Activated CD4-positive, alpha-beta T cell treated with anti-CD3 and anti-CD28 coated beads, Interleukin-2, amount 50 U/mL, for 48 hours (primary cell): ENCODE measurements at places on chromosomes 2 and 18.

- DNase-seq = no peak
Observed at GRCh38 chr2:189406586-189407233, 34.6 kb upstream of the WDR75 start.

GRCh38 chr2:207885010-207885409, 115.3 kb upstream of the FZD5 start:
- DNase-seq = no peak

GRCh38 chr2:129375632-129376425, 603.6 kb upstream of the RAB6C start:
- DNase-seq = no peak

DNA sequence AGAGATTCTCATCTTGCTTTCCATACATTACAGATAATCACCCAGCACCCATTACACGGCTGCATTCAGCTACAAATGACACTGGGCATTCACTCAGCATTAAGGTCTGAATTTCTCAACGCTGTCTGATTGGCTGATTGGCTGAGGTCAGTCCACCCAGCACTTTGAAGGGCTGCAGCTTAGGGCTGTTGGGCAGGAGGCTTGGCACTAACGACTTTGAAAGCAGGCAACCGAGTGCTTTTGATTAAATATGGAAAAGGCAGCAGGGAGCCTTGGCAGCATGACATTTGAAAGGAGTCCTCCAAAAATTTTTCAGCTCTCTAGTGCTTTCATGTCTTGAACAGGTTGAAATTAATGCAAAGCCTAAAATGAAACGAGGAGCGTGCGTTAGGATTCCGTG, 253.0 kb downstream of the DCDC2C start:
- no peak for DNase-seq

GRCh38 chr2:219300022-219300421, 9.2 kb downstream of the PTPRN start:
- DNase-seq = no peak

DNA sequence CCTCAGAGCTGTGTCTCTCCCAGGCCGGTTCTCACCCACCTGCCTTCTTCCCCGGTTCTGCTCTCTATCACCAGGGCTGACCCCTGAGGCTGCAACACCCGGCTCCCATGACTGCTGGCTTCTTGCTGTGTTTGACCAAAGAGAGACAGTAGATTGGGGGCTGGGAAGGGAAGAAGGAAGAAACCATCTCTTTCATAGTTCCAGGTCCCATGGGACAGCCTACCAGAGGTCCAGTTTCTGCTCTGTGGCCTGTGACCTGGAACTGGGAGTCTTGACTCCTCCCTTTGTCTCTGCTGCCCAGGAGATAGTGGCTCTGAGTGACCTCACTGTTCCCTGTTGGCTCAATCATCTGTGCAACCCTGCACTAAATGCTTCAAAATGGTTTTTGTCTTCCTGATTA, 38.1 kb downstream of the ALPK2 start:
- no peak for DNase-seq

DNA sequence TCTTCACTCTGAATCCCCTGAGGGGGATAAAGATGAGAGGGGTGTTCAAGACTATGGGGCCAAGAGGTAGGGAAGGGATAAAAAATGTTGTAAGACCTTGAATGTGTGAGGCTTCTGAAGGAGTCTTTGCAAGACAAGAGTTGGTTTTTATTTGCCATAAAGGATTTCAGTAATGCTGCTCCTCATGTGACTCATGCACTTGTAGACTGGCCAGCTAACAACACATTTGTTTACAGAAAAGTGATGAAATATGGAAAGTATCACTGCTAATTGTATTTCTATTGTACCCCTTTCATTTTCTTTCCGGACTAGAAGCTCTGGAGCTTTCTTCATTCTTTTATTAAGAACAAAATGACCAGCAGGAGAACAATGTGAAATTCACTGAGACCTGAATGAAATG, 782.1 kb downstream of the EPHA4 start:
- no peak for DNase-seq

DNA sequence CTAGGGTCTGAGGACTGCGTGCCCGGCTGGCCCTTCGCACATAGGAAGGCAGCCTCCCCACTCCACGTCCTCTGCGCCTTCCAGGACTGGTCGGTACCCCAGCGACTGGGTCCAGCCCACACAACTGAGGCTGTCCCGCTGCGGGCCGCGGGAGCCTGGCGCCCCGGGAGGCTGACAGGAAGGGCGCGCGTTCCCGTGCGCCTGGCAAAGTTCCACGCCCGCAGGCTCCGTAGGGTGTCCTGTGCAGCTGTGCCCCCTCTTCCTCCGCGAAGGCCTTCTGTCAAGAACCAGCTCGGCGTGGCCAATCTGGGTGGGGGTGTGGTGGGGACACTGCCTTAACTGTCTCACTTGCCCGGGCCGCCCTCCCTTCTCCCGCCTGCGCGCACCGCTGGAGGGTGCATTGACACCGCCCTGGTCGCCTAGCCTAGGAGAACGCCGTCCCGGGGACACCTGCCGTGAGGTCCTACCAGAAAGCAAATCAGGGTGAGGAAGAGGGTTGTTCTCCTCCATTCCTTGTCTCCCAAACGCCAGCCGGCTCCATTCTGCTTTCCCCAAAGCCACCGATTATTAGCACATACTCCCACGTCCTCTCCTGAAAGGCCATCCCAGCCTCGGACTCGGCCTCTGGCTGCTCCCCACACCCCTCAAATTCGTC, 618 bp upstream of the LYPD1 start:
- DNase-seq = no peak

DNA sequence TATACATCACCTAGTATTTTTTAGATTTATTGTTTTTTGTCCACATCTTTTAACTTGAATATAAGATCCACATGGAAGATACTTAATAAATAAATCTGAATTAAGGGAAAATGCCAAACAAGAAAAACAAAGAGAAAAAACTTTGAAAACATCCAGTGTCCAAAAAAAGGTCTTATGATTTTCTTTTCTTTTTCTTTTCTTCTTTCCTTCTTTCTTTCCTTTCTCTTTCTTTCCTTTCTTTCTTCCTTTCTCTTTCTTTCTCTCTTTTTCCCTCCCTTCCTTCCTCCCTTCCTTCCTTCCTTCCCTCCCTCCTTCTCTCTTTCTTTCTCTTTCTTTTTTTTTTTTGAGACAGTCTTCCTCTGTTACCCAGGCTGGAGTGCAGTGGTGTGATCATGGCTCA, 29.6 kb upstream of the WIPF1 start:
- no peak for DNase-seq

DNA sequence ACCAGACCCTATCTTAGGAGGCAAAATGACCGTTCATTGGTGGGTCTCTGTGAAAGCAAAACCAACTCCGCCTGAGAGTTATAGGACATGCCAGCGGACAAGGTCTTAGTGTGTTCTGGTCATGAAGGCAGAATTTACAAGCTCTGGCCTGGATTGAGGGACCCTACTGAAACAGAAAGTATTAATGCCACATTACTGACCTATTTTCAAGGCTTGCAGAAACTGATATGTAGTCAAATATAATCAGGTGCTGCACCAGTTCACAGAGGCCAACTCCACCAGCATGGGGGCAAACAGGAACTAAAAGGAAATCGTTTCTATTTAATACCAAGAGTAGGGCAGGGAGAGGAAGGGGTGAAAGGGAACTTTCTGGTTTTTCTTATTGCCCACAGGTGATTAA, 19.7 kb downstream of the TYMS start:
- DNase-seq = no peak

- no peak for DNase-seq
Observed at GRCh38 chr2:174184504-174184903, 63.8 kb downstream of the OLA1 start.

DNA sequence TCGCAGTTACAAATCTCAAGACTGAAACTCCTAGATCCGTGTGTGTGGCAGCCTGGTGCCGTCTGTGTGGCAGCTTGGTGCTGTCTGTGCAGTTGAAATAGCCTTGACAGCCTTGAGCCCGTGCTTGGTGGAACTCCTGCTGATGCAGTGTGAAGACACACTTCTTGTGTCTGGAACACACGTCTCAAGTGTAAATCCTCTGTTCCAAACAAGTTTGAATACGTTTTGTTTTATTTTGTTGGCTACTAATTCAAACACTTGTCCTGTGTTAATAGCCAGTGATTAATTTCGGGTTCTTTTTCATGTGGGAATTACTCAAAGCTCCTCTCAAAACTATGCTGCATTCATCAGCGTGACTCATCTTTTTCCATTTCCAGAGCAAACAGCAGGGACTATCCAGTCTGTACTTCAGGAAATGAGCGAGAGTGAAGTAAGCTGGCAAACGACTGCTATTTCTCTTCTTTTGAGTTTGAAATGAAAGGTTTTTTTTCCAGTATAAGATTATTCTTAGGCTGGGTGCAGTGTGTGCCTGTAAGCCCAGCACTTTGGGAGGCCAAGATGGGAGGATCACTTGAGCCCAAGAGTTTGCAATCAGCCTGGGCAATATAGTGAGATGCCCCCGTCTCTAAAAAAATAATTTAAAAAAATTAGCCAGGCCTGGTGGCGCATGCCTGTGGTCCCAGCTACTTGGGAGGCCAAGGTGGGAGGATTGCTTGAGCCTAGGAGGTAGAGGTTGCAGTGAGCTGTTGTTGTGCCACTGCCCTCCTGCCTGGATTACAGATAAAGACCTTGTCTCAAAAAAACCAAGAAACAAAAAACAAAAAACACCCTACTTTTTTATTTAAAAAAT, 152.9 kb downstream of the SPP2 start:
- DNase-seq = peak; percentile 14

DNA sequence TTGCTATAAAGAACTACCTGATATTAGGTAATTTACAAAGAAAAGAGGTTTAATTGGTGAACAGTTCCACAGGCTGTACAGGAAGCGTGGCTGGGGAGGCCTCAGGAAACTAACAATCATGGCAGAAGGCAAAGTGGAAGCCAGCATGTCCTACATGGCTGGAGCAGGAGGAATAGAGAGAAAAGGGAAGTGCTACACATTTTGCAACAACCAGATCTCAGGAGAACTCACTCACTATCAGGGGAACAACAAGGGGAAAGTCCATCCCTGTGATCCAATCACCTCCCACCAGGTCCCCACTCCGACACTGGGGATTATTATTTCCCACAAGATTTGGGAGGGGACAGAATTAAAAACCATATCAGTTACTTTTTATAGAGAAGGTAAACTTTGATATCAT, 273.5 kb upstream of the MMADHC start:
- DNase-seq = no peak

DNA sequence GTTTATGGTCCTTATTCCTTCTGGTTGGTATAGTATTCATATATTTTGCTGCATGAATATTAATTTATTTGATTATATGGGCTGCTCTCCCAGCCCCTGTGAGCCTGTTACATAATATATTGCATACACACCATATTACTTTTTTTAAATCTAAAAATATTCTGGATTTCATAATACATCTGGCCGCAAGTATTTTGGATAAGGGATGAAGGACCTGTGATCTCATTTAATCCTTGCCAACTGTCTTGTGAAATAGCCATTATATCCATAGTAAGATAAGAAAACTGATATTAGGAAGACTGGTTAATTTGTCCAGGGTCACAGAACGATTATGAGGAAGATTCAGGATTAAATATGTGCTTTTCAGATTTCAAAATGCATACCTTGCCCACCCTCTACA, 433.6 kb downstream of the LPIN1 start:
- no peak for DNase-seq

DNA sequence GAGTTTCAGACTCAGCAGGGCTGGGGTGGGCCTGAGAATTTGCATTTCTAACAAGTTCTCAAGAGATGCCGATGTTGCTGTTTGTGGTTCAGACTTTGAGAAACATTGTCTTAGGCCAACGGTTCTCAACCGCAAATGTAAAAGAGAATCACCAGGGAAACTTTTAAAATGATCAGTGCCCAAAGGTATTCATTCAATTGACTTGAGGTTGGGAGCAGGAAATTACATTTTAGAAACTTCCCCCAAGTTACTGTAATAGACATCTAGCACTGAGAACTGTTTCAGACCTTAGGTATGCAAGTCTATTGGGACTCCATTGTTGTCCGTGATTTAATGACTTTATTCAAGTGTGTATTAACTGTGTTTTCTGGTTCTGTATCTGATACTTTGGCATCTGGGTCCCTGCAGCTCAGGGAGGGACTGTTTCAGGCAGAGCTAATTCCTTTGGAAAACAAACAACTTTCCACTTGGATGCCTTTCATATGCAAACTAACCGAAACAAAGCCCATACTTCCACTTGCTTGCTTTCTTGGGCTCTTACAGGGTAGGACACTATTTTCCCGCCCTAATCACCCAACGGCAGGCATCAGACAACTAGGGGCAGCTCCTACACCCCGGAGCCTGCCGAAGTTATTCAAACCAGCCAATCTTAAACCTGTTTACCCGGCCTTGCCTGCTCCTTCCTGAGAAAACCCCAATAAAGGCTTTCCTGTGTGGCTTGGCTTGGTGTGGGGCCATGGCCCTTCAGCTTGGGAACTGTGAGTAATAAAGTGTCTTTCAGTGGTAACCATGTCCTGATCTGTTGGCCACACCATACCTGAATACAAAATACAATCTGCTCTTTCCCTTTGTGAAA, 97.6 kb downstream of the POLE4 start:
- DNase-seq = no peak

- DNase-seq = no peak
Observed at GRCh38 chr2:64137567-64137966, 6.7 kb downstream of the PELI1 start.

- DNase-seq = peak; percentile 45
Observed at GRCh38 chr2:209334188-209335017, 89.4 kb upstream of the MAP2 start.

DNA sequence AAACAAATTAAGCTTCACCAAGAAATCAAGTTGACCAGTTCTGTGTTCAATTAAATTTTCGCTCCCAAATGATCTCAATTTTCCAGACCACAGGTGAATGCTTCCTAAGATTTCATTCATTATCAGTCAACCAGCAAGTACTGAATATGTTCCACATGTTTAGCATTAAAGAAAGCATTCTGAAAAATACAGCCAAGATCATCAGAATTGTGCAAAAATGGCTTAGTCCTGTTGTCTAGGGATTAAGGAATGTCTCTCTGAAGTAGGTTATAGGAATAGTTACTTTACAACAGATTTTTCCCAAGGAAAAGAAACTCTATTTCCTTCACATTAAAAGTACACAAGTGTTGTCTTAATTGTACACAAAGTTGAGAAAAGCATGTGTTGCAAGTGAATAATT, 69.2 kb downstream of the NRXN1 start:
- DNase-seq = no peak

- DNase-seq = no peak
Observed at GRCh38 chr2:218149848-218150440, 16.8 kb downstream of the CXCR1 start.

- DNase-seq = no peak
Observed at GRCh38 chr18:48590678-48591077, 51.8 kb downstream of the CTIF start.

- no peak for DNase-seq
Observed at GRCh38 chr18:31066266-31066665, 23.7 kb upstream of the DSC3 start.

DNA sequence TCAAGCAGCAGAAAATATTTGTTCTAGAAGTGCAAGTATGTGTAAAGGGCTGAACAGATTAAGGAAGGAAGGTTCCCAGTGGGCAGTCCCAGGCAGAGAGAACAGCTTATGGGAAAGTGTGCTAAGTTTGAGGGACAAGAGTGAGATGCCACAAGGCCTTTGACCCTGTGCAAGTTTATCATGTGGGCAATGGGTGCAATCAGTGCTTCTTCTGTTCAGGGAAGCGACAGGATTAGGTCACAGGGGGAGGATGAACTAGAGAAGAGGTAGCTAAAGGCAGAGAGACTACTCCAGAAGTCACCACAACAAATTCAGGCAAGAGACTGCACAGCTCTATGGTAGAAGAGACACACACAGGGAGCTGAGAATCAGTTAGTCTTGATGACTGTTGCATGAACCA, 44.3 kb downstream of the LPIN2 start:
- no peak for DNase-seq

- no peak for DNase-seq
Observed at GRCh38 chr2:84957771-84958134, 13.2 kb upstream of the KCMF1 start.
